IMR-90 (cell line): ENCODE measurements at places on chromosomes 13 and 19. TPM values are rescaled to one million over a fixed set of nuclear protein-coding genes. Genes with fewer than 3 reads are reported as not detected.
A peak's percentile ranks its signal among the peaks of the same experiment; 100 is the strongest.

The LYL1 gene
- total RNA-seq, result 0.28 and 0.36 TPM in 2 replicates

The FFAR2 gene
- total RNA-seq, result not detected in 2 replicates

The TMPRSS9 gene
- total RNA-seq, result not detected in 2 replicates

The DDX39A gene
- total RNA-seq, result 77.5 and 83.0 TPM in 2 replicates

GRCh38 chr19:50300814-50301606 is 28.2 kb downstream of the KCNC3 start:
- no peaks in the 10 kb centered on the region for H3K36me3 ChIP-seq
- no peaks in the 10 kb centered on the region; the same call in 1 of the 2 replicates for H3K4me1 ChIP-seq

DNA sequence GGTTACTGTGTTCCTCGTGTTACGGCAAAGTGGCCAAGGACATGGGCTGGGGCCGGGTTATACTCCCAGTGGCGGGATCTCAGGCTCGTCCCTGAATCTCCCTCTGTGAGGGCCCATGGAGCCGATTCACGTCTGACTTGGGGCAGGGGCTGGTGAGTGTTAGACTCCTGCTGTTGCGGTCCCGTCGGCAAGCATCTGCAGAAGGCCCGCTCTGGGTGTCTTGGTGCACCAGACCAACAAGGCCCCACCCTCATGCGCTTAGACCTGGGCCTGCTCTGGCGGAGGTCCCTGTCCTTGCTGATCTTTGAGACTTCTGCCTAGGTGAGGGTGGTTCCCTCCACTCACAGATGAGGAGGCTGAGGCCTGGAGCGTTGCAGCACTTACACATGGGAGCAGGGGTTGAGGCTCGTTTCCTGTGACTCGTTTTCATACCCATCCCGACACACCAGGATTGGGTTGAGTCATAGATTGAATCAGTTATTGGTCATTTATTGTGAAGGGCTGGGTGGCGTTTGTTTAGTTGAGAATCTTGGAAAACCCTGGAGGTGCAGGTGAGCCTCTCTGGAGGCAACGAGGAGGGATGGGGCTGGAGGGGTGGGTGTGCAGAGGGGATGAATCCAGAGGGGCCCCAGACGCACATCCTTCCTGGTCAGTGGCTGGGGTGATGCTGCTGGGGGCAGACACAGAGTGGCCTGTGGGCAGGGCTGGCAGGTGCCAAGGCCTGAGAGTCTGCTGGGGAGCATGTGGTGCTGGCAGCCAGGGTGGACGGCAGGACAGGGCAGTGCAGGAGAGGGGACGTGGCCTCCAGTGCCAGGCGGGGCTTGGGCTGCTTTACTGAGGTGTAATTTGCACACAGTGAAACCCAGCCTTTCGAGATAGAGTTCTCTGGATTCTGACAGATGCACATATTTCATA is 4.6 kb downstream of the EPN1 start:
- peaks cover 7% of the 10 kb centered on the region for H3K4me1 ChIP-seq
- no peak overlapping the region for H3K4me3 ChIP-seq
- peaks cover 44% of the 10 kb centered on the region for H3K36me3 ChIP-seq

DNA sequence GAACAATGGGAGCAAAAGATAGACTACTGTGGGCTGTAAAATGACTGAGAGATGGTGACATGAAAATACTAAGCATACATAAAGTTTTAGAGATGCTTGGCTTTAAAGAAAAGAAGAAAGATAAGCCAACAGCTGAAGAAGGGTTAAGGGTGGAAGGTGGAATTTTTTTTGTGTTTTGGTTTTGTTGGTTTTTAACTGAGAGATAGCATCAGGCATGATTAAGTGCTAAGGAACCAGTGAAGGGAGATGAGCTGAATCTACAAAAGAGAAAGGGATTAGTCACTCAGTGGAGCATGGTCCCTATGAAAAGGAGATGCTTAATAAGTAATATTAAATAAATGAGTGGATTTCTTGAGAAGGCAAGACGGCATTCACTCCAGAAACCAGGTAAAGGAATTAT is 12.5 kb upstream of the TBC1D4 start:
- H3K4me1 ChIP-seq, result peaks cover 6% of the 10 kb centered on the region
- DNase-seq, result peak; percentile 22
- H3K4me3 ChIP-seq, result no peak overlapping the region
- H3K36me3 ChIP-seq, result no peaks in the 10 kb centered on the region
- no peak overlapping the region for H3K27ac ChIP-seq

DNA sequence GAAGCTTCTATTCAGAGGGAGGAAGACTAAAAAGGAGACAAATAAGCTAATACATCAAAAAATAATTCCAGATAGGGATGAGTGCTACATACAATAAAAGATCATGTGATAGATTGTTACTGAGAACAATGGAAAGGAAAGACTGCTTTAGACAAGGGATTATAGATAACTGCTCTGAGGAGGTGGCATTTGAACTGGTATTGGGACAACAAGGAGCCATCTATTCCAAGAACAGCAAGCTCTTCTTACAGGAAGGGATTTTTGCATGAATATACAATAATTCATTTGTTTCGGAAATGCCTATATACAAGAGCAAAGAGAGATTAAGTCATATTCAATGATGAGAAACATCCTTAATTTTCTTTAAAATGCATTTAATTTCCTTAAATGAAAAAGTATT is 540.5 kb upstream of the KLF12 start:
- H3K36me3 ChIP-seq, result no peaks in the 10 kb centered on the region
- no peak overlapping the region for H3K27ac ChIP-seq
- no peaks in the 10 kb centered on the region for H3K4me1 ChIP-seq

DNA sequence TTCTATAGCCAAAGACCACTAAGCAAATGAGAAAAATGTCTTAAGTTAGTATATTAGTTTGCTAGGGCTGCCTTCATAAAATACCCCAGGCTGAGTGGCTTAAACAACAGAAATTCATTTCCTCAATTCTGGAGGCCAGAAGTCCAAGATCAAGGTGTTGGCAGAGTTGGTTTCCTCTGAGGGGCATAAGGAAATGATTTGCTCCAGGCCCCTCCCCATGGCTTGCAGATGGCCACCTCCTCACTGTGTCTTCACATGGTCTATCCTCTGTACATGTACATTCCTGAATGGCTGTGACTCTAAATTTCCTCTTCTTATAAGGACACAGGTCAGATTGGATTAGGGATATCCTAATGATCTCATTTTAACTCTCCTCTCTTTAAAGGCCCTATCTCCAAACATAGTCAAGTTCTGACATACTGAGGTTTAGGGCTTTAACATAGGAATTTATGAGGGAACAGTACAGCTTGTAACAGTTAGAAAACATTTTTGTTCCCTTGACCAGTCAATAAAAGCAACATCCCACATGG is 307.4 kb downstream of the DIAPH3 start:
- no peaks in the 10 kb centered on the region for H3K4me1 ChIP-seq
- H3K36me3 ChIP-seq, result peaks cover 1% of the 10 kb centered on the region; the same call in 1 of the 2 replicates
- DNase-seq, result no peak
- H3K27me3 ChIP-seq, result no peaks in the 10 kb centered on the region
- H3K27ac ChIP-seq, result no peak overlapping the region

DNA sequence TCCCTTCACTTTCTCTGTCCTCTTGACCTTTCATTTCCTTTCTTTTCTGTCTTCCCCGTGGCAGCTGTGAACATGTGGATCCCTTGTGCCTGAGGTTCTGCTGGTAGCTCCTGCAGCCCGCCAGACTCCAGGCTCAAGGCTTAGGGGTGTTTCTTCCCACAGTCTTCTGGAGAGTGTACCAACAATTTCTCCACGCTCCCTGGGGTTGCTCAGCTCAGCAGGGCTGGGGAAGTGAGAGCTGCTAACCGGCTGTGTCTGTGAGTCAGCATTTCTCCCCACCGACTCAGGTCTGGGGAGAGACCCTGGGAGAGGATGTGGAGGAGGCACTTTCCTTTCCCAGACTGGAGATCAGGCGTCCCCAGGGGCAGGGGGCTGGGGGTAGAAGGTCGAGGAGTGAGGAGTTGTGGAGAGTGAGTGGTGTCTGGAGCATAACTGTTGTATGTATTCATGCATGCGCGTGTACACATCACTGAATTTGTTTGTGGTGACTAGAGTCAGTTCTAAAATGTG is 193.6 kb downstream of the KCNRG start:
- peak overlapping the region; percentile 1; the same call in 1 of the 2 replicates for H3K4me3 ChIP-seq
- peaks cover 2% of the 10 kb centered on the region; the same call in 1 of the 2 replicates for H3K4me1 ChIP-seq
- H3K27me3 ChIP-seq, result peaks cover 2% of the 10 kb centered on the region; the same call in 1 of the 2 replicates
- H3K27ac ChIP-seq, result peak overlapping the region; percentile 61; the same call in 1 of the 2 replicates
- DNase-seq, result peak; percentile 76
